ENCODE measurements at places on chromosomes 7 and 10. TPM values are rescaled to one million over a fixed set of nuclear protein-coding genes. Genes with fewer than 3 reads are reported as not detected.

GRCh38 chr7:142696456-142697179 is 52.7 kb upstream of the PRSS1 start:
- no peak for DNase-seq

- DNase-seq = no peak
These were observed 121.7 kb upstream of the CSTF2T start for GRCh38 chr10:51821045-51821444.

- DNase-seq = no peak
These were observed 520.5 kb downstream of the GLRX3 start for GRCh38 chr10:130656582-130657133.

DNA sequence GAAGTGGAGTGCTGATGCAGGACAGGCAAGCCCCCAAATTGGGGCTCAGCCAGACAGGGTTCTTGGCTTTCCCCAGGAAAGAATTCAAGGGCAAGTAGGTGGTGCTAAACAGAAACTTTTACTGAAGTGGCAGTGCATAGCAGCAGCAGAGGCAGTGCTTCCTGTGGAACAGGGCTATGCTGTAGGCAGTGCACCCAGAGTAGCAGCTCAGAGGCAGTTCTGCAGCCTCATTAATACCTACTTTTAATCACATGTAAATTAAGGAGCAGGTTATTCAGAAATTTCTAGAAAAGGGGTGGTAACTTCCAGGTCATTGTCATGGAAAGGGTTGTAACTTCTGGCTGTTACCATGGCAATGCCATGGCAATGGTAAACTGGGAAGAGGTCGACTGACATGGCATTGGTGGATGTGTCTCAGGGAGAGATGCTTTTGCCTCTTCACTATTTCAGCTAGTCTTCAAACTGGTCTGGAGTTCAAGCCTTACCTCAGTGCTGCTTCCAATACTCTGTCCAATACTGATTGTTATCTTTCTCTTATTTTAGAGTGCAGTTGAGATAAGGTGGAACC is 29.2 kb downstream of the PRSS58 start:
- no peak for DNase-seq

DNA sequence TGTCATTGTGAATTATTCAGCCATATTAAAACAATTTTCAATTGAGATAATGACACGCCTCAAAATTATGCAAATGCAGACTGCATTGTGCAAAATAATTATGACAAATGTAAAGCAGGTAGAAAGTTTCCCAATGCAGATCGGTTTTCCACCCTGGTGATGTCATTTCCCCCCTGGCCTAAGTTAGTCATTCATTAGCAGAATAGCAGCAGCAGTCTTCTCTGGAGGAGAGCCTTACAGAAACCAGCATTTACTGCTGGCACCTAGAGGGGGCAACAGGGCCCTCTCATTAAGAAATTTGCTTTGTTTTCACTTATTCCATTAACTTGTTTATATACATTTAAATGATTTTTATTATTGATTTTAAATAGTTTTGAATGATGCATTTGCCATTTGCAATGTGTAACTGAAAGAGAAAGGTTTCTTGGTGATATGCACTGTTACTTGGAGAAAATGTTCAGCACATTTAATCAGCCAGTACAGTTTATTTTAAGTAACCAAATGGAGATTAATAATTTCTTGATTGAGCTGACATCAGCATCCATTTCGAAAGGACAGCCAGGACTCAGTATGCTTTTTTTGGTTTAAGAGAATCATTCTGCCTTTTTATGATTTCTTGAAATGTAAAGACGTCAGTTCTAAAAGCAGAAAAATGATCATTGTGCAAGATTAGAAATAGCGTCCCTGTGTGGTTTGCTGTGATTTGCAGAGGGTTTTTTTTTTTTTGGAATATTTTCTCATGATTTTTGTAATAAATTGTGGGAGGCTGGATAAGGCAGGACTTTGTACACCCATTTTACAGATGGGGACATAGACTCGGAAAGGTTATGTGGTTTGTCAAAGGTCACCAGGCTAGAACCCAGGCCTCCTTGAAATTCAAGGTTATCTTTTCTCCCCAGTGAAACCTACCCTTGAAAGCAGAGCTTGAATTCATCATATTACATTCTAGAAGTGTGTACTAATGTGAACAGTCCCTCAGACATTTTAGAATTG is 3.5 kb downstream of the ARID5B start:
- DNase-seq = peak; percentile 83

The PRKAR2B gene
- total RNA-seq = 38.5 TPM

The SRGN gene
- total RNA-seq = 622 TPM

All from dermis blood vessel endothelial cell (primary cell).